ENCODE measurements at places on chromosomes 1 and 21.

- DNase-seq: peak; percentile 72
Measured at GRCh38 chr21:21232320-21232719, 234.1 kb downstream of the NCAM2 start.

DNA sequence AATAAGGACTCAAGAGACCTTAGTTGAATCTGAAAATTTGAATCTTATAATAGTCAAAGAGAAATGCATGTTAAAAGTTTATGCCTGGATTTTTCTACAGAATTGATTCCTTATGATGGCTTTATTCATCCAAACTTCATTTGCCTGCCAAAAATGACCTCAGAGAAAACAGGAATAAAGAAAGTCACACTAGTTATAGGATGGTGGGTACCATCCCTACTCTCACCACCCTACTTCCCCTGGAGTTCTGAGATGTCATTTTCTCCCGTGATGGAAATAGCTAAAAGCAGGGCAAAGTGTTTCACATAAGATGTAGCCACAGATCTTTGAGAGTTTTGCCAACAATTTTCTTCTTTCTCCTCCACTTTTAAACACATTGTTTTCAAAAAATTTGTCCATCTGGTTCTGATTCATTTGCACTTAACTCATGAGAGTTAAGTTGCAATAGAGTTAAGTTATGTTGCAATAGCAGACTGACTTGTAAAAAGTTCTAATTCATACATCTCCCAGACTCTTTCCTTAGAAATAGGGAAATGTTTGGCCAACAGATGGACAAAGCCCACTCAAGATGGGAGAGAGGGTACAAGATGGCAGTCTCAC, 384.6 kb downstream of the PLPP3 start:
- DNase-seq: peak; percentile 60

DNA sequence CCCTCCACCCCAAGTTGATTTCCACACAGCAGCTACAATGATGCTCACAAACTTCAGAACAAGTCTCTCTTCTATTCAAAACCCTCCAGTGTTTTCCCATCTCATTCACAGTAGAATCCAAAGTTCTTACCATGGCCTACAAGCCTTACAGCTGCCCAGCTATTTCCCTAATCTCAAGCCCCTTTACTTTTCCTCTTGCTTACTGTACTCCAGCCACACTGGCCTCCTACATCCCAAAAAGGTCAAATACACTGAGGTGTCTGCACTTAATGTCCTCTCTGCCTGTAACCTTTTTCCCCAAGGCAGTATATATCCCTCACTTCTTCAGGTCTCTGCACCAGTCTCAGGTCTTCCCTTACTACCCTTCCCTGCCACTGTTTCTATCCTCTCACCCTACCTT, 2.6 kb downstream of the RAP1A start:
- no peak for DNase-seq

DNA sequence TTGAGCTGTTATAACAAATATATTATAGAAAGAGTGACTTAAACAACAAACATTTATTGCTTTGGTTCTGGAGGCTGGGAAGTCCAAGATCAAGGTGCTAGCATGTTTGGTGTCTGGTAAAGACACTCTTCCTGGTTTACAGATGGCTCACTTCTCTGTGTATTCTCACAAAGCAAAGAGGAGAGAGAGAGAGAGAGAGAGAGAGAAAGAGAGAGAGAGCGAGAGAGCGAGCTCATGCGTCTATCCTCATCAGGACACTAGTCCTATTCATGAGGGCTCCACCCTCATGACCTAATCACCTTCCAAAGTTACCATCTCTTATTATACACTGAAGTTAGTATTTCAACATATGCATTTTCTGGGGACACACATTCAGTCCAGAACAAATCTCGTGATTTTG, 32.7 kb upstream of the PCP4 start:
- DNase-seq: no peak

- DNase-seq: no peak
Measured at GRCh38 chr1:225602590-225603206, 50.2 kb downstream of the ENAH start.

DNA sequence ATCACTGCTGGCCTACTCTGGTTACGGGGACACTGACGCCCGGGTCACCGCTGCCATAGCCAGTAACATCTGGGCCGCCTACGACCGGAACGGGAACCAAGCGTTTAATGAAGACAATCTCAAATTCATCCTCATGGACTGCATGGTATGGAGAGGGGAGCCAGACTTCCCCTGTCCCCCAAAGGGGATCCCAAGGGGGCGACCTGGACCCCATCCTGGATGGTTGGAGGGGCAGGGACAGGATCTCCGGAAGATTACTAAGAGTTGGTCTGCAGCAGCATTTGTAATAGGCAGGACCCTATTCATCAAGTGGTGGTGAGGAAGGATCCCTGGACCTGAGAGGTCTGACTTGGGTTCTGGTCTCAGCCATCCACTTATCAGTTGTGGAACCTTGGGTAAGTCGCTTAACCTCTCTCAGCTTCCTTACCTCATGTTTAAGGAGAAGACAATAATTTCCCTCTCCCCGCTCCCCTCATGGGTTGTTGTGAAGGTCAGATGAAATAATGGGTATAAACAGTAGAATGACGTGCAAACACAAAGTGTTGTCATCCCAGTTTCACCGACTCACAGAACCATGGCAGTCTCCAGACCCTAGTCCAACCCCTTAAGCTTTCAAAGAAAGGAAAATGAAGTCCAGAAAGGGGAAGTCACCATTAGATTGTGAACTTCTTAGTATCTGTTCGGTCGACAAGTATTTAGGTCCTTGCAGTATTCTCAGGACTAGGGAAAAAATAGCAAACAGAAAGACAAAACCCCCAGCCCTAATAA, 883 bp downstream of the LAMTOR2 start:
- no peak for DNase-seq

DNA sequence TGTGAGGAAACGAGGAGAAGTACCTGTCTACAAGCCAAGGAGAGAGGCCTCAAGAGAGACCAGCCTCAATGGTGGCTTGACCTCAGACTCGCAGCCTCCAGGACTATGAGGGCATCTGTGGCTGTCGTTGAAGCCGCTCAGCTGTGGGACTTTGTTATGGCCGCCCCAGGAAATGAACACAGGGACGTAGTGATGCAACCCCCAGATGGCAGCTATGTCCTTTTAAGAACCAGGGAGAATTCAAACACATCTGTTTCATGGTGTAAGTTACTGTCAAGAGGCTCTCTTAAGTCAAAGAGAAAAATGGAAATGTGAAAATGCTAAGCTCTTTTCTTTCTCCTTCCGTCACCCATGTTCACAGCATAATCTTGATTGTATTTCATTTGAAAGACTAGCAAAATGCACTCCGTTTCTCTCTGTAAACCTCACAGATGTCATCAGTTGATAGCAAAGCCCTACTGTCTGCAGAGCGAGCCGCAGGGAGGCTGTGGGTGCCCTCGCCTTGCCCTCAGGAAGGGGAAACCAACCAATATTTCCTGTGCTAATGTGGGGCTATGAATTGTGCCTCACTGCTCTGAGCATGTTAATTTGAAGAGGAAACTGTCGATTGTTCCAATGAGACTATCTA, 21.3 kb downstream of the UBASH3A start:
- DNase-seq: no peak

- DNase-seq: no peak
Measured at GRCh38 chr1:185526344-185527307, 207.6 kb upstream of the HMCN1 start.

DNA sequence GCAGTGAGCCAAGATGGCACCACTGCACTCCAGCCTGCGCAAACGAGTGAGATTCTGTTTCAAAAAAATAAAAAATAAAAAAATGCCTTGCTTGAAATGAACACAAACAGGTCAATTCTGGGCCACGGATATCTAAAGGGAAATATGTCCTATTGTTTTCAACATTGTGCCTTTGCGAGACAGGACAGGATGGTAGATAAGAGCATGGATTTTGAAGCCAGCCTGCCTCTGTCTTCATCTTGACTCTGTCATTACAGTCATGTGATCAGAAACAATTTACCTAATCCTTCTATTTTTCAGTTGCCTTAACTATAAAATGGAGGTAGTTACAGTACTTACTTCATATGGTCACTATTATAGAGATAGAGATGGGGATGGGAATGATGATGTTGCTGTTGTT, 56.7 kb upstream of the ZSWIM5 start:
- no peak for DNase-seq

DNA sequence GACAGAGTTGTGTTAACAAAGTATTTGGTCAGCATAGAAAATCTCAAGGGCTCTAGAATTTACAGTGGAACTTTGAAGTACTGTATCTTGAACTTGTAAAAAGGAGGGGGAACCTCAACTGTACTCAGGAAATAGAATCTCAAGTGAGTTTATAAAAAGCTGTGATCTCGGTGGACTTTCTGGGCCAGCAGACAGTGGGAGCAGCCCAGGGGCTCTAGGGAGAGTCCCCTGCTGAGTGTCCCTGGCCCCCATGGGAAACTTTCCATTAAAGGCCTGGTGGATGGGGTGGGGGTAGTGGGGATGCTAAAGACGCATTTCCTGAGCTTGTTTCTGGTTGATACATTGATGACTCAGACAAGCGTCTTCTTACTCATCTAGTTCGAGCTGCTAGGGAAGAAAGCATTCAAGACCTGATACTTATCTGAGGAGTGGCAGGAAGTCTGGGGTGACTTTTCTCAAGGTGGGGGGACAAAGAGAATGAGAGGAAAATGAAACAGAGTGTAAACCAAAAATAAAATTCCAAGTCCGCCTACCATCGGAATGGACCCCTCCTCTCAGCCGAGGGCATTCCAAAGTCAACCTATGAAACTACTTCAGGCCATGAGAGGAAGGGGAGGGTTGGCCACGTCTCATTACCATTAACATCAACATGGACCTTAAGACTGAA, 65.5 kb downstream of the NID1 start:
- DNase-seq: peak; percentile 92

DNA sequence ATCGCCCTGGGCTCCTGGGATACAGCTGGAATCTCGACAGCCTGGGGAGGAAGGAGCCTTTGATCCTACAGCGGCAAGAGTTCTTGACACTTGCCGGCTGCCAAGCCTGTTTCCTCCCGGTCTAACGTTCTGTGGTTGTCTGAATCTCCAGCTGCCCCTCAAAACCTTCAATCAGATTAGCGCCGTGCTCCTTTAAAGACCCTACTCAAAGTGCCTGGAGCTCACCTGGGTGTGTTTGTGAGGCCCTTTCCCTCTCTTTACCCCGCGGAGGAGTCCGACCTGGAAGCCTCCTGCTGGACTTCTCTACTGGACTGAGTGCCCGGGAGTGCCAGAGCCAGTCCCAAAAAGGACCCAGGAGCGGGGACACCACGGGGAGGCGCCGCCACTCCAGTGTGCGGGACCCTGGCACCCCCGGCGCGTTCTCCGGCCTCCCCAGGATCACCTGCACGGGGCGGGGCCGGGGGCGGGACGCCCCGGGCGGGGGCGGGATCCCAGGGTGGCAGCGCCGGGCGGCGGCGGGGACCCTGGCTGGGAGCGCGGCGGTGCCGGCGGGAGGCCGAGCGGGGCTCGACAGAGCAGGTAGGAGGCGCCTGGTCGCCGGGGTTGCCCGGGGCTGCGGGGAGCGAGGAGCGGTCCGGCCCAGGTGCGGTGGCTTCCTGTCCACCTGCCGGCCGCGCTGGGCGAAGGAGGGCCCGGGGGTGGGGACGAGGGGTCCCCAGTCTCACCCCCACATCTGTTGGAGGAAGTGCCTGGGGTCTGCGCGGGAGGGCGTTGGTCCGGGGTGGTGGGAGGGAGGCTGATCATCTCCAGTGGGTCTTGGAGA, at the start of gene NCMAP:
Gene NCMAP, plus strand, starts transcription at position 497 of the 823 bp plus-strand sequence. CDS start 39,344 bp downstream, outside the sequence.
- no peak for DNase-seq

DNA sequence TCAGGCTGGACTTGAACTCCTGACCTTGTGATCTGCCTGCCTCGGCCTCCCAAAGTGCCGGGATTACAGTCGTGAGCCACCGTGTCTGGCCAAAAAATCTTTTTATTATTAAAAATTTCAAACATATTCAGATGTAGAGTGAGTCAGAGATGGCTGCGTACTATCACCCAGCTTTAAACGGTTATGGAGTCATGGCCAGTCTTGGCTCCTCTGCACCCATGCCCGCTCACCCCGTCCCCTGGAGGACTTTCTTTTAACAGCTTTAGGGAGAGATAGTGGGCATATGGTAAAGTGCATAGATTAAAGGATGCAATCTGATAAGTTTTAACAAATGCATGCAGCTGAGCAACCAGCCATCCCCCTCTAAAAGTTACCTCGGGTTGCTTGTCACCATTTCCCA, 51.8 kb downstream of the TNFRSF8 start:
- no peak for DNase-seq

GRCh38 chr1:99758073-99758511, 8.3 kb downstream of the FRRS1 start:
- DNase-seq: no peak

GRCh38 chr1:3653286-3653618, 936 bp downstream of the TP73 start:
- DNase-seq: no peak

DNA sequence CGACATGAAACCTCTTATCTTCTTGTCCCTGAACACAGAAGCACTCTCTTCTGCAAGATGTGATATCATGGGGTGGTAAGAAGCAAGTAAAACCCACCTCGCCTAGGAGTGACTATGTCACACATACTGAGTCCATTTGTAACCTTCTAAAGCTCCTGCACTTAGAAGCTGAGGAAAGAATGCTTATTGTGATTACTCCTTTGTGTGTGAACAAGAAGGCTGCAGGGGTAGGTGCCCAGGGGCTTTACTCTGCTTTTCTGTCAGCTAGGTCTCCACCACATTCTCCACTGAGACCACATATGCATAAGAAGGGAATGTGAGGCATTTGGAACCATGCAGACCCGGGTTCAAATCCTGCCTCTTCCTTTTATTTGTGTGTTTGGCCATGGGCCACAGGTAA, 144.3 kb downstream of the DMRTA2 start:
- no peak for DNase-seq

- DNase-seq: no peak
Measured at GRCh38 chr1:37724575-37724974, 32.3 kb downstream of the CDCA8 start.

DNA sequence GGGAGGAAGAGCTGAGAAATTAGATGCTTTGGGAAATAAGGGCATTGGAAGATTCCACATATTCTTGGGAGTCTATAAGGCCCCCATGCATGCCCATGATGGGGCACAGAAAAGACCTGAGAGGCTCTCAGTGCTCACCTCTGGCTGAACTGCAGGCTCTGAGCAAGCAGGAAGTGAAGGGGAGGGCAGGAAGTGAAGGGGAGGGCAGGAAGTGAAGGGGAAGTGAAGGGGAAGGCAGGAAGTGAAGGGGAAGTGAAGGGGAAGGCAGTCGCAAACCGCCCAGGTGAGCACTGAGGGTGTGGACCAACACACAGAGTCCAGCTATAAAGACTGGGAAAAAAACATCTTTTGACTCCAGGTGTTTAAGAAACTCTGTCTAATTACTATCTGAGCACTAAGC, 3.5 kb downstream of the KRTAP10-9 start:
- no peak for DNase-seq

GRCh38 chr1:100457683-100458082, 80.3 kb upstream of the GPR88 start:
- no peak for DNase-seq

DNA sequence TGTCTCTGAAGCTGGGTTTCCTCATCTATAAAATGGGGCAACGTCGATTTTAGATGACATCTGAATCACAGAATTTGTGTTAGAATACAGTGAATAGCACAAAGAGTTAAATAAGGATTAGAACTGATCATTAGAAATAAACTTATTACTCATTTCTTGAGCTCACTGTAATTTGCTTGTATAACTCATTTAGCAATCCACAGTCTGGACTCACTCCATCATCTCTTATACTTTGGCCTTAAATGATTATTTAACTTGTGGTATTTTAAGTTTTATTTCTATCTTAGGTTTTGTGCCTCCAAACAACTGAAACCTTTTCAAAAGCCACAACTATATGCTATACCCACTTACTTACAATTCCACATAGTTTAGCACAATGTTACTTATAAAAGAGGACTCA, 128.0 kb downstream of the CDC42BPA start:
- no peak for DNase-seq
